Left cardiac atrium (tissue), 4 donors: ENCODE measurements at places on chromosomes 16 and 17. TPM values are rescaled to one million over a fixed set of nuclear protein-coding genes. Genes with fewer than 3 reads are reported as not detected.

DNA sequence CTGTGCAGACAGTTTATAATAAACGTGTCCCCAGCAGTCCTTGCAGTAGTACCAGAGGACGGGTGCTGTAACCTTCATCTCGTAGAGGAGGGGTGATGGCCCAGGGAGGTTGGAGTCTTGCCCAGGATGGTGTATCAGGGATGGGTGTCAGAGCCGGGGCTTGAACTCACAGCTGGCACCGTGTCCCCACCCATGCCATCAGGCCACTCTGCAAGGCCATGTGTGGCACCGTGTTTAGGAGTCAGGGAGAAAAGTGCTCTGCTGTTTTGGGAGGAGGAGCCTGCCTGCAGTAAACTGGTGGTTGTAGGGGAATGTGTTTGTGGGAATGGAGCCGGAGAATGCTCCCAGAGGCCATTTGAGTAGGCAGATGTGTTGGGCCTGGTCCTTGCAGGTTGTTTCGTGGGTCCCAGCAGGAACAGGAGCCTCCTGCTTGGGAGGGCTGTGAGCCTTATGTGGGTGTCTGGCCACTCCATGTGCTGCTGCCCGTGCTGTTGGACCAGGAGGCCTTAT, 1.7 kb downstream of the ADORA2B start:
- DNase-seq, result no peak

GRCh38 chr17:62566996-62567578, 60.4 kb upstream of the MRC2 start:
- DNase-seq, result no peak

The HOXB4 gene
- total RNA-seq, result 0.31 TPM

The CIBAR2 gene
- total RNA-seq, result not detected

The ZMYND15 gene
- total RNA-seq, result 0.39 TPM
